ENCODE measurements at places on chromosomes 7 and 10.

GRCh38 chr10:132306864-132307751 lies 642 bp downstream of the STK32C start:
- DNase-seq: peak; percentile 44

GRCh38 chr7:127702052-127702652 lies 50.2 kb downstream of the SND1 start:
- no peak for DNase-seq

DNA sequence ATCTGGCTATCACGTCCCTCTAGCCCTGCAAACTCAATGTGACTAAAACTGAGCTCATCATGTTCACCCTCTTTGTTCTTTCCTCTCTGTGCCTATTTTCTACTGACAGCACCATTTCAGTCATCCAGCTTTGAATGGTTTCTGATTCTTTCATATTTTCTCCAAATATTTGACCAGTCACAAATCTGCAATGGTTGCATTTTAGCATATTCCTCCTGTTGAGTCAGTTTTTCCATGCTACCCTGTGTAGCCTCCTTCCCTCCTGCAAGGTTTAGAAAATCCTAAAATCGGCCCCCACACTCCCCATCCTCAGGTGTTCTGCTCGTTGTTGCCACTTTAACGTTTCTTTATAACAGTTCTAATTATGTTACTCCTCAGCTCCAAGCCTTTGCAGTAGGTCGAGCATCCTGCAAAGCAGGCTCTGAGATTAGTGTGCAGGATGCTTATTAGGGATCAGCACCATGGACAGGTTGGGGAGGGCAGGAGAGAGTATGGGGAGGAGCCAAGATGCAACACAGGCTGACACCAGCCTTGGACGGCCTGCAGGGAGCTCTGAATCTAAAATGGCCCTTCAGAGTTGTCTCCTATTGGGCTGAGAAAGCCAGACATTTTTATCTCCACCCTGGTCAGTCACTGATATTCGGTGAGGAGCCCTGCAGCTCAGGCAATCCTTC lies 531.0 kb upstream of the COBL start:
- DNase-seq: no peak

DNA sequence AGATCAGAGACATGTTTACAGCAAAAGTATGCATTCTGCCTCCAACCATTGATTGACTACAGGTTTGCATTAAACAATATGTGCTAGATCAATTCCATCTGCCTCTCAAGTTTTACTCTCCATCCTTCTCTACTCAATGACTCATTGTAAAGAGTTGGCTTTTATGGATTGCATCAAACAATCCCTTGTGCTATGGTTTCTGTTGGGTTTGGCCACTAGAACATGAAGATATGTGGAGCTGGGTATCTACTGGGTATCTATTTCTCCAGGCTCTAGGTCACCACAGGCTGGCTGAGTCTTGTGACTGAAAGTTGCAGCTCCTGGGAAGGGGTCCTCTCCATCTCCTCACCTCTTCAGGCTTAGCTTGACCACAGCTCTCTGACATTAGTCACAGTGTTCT lies 204.7 kb downstream of the DGKI start:
- DNase-seq: no peak

DNA sequence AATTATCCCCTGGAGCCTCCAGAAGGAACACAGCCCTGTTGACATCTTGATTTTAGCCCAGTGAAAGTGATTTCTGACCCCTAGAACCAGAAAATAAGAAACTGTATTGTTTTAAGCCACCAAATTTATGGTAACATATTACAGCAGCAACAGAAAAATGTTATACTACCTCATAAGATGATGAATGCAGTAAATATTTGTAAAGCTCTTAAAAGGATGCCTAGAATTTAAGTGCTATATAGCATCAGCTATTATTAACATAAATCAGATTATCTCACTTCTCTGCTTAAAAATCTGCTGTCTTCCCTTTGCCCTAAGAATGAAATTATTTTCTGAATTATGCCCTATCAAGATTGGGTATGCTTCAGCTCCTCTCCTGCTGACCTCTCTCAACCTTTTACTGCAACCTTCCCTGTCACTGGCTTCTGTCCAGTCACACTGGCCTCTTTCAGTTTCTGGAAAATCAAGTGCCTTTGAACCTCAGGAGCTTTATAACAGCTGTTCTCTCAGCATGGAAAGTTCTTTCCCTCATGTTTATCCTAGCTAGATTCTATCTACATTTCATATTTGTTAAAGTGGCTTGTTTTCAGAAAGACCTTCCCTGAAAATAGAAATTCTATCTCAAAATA lies 78.9 kb downstream of the GPR37 start:
- DNase-seq: no peak

DNA sequence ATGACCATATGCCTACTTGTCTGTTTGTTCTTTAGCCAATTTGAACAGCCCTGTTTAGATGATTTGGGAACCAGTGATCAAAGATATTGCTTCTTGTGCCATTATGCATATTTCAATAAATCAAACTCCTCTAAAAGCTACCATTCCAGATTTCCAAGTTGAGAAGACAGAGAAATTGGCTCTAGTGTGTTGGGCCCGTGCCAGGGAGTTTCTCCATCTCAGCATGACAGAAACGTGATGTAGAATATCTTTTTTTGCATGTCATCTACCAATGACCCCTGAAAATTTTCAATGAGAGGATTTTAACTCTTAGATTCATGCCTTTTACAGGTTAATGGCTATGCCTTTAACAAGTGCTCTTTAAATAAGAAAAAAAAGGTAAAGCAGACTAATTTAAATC lies 50.7 kb upstream of the CABCOCO1 start:
- no peak for DNase-seq

All from BE2C (cell line).